ENCODE measurements at places on chromosomes 7 and 10. TPM values are rescaled to one million over a fixed set of nuclear protein-coding genes. Genes with fewer than 3 reads are reported as not detected.

SEC31B gene
- 2.9 TPM for total RNA-seq

PALD1 gene
- under 0.01 TPM for total RNA-seq

KCNH2 gene
- total RNA-seq = not detected

AKR1C8 gene
- total RNA-seq = not detected

HOXA9 gene
- total RNA-seq = 14.2 TPM

KLF14 gene
- total RNA-seq = 0.22 TPM

GHRHR gene
- not detected for total RNA-seq

GPR26 gene
- total RNA-seq = not detected

CPED1 gene
- total RNA-seq = 143 TPM

CYP26C1 gene
- total RNA-seq = not detected

GDF2 gene
- 0.14 TPM for total RNA-seq

KCNMA1 gene
- 54.7 TPM for total RNA-seq

CDC14C gene
- not detected for total RNA-seq

GJD4 gene
- not detected for total RNA-seq

SPDYE2 gene
- total RNA-seq = not detected

RHBDD2 gene
- total RNA-seq = 35.4 TPM

MMD2 gene
- not detected for total RNA-seq

PNLIP gene
- not detected for total RNA-seq

Data from placental pericyte (primary cell).